ENCODE measurements at places on chromosomes 13 and 19.

DNA sequence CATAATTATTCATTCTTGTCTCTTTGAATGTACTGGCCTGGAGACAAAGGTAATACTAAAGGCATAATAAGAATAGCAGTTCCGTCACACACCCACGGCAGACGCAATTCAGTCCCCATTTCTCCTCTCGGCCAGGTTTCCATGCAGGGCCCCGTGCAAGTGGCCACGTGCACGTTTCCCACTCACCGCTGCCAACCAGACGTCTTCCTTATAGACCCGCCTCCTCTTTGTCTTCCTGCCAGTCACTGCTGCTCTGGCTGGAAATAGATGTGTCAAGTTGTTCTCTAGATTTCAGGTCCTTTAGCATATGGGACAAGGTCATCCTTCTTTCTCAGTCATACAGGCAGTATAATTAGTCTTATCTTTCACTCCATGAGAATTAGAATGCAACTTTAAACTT, 204.3 kb downstream of the SUCLA2 start:
- DNase-seq, result no peak
- no peak overlapping the region for H3K4me3 ChIP-seq
- no peaks in the 10 kb centered on the region for H3K36me3 ChIP-seq
- H3K27ac ChIP-seq, result no peak overlapping the region
- H3K27me3 ChIP-seq, result no peaks in the 10 kb centered on the region
- H3K4me1 ChIP-seq, result no peaks in the 10 kb centered on the region

DNA sequence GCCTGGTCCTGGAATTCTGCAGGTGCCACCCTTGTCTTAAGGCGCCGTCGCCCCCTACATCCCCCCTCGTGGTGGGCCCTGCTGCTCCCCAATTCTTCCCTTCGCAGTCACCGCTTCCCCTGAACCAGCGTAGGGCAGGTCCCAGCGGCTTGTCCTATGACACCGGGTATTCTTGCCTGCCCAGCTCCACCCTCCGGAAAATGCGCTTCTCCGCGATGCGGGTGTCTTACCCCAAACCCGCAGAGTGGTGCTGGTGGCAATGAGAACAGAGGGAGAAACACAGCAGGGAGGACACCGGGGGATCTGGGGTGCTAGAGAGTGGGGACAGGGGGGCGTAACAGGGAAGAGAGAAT, 9.0 kb downstream of the ZNF808 start:
- H3K27me3 ChIP-seq, result no peaks in the 10 kb centered on the region
- H3K4me1 ChIP-seq, result no peaks in the 10 kb centered on the region
- H3K36me3 ChIP-seq, result no peaks in the 10 kb centered on the region
- DNase-seq, result no peak
- no peak overlapping the region for H3K27ac ChIP-seq

DNA sequence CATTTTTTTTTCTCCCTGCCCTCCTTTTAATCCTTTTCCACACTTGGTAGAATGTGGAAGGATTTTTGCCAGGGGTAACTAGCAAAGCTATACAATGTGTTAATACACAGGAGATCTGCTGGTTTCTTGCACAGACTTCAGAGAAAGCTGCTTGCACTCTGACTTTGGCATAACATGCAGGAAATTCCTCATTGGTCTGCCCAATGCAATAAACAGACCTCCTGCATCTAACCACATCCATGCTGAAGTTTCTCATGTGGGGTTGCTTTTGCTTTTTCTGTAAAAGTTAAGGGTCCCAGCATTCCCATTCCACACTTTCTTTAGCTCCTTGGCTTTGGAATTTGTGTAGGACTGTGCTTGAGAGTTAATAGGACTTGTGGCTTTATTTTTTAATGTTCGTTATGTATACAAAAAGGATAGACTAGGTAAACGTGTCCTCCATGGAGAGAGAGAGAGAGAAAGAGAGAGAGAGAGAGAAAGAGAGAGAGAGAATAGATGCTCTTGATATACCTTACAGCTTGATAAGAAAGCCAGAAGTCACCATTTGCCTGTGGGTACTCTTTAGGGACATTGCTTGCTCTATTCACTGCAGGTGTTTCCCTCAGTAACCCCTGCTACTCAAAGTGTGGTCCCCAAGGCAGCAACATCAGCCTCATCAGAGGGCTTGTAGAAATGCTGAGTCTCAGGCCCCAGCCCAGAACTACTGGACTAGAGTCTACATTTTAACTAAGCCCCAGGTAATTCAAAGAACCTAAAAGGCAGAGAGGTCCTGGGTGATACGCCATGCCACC, 170.5 kb downstream of the SHISA2 start:
- DNase-seq, result no peak
- no peaks in the 10 kb centered on the region for H3K27me3 ChIP-seq
- H3K36me3 ChIP-seq, result no peaks in the 10 kb centered on the region
- H3K4me1 ChIP-seq, result no peaks in the 10 kb centered on the region

DNA sequence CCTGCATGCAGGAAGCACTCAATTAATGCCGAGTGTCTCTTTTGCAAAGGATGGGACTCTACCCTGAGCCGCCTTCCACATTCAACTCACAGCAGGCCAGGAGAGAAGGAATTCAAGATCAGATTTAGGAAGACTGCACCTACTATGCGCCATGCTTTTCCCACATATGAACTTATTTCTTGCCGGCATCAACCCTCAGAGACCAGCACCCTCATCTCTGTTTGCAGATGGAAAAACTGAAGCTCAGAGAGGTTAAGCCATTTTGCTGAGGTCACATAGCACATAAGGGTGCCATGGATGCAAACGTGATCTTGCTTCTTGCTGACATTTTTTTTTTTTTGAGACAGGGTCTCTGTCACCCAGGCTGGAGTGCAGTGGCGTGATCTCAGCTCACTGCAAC, 14.2 kb upstream of the SEMA6B start:
- H3K4me3 ChIP-seq, result no peak overlapping the region
- H3K36me3 ChIP-seq, result no peaks in the 10 kb centered on the region
- 0 out of 2 replicates have a peak, but pooled peaks cover 1% of the 10 kb centered on the region for H3K4me1 ChIP-seq
- no peak overlapping the region for H3K27ac ChIP-seq
- no peaks in the 10 kb centered on the region for H3K27me3 ChIP-seq

DNA sequence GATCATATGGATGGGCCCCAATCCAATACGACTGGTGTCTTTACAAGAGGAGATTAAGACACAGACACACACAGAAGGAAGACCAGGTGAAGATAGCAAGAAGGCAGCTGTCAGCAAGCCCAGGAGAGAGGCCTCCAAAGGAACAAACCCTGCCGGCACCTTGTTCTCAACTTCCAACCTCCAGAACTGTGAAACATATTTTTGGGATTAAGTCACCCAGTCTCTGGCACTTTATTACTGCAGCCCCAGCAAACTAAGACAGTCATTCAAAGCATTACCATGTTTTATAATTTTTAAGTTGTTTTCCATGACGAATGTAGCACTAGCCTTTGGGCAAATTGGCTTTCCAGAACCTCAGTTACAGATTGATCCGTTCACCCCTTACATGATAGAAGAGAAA, 11.3 kb downstream of the STARD13 start:
- no peak overlapping the region for H3K4me3 ChIP-seq
- no peaks in the 10 kb centered on the region for H3K36me3 ChIP-seq
- DNase-seq, result no peak

- no peak overlapping the region for H3K4me3 ChIP-seq
- no peaks in the 10 kb centered on the region for H3K27me3 ChIP-seq
- H3K27ac ChIP-seq, result no peak overlapping the region
- peaks cover 8% of the 10 kb centered on the region for H3K36me3 ChIP-seq
- no peak for DNase-seq
Observed at GRCh38 chr13:113617961-113618360, 33.4 kb downstream of the TFDP1 start.

DNA sequence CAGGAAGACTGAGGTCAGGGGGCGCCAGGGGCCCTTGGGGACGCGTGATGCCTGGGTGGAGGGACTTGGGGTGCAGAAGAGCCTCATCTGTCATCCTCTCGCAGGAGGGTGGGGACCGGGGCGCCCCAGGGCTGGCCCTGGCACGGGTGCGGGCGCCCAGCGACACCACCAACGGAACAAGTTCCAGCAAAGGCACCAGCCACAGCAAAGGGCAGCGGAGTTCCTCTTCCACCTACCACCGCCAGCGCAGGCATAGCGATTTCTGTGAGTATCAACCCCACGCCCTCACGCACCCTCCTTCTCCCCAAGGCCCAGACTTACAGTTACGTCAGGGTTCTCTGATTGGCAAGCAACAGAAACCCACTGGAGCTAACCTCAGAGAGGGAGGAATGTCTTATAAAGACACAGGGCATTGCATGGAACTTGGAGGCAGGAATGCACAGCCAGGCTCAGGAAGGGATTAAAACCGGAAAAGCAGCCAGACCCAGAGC, 29.4 kb downstream of the MARK4 start:
- no peak overlapping the region for H3K27ac ChIP-seq
- H3K4me1 ChIP-seq, result no peaks in the 10 kb centered on the region
- no peaks in the 10 kb centered on the region for H3K27me3 ChIP-seq
- H3K4me3 ChIP-seq, result no peak overlapping the region

- peaks cover 4% of the 10 kb centered on the region for H3K4me1 ChIP-seq
- H3K27ac ChIP-seq, result no peak overlapping the region
- H3K4me3 ChIP-seq, result no peak overlapping the region
- peaks cover 35% of the 10 kb centered on the region for H3K27me3 ChIP-seq
- no peaks in the 10 kb centered on the region for H3K36me3 ChIP-seq
Observed at GRCh38 chr19:16328824-16329482, 4.3 kb downstream of the KLF2 start.

- no peak for DNase-seq
- no peak overlapping the region for H3K27ac ChIP-seq
- H3K4me1 ChIP-seq, result peaks cover 5% of the 10 kb centered on the region
- H3K27me3 ChIP-seq, result no peaks in the 10 kb centered on the region
- H3K36me3 ChIP-seq, result no peaks in the 10 kb centered on the region
Observed at GRCh38 chr13:33636955-33637670, 180.8 kb upstream of the RFC3 start.

DNA sequence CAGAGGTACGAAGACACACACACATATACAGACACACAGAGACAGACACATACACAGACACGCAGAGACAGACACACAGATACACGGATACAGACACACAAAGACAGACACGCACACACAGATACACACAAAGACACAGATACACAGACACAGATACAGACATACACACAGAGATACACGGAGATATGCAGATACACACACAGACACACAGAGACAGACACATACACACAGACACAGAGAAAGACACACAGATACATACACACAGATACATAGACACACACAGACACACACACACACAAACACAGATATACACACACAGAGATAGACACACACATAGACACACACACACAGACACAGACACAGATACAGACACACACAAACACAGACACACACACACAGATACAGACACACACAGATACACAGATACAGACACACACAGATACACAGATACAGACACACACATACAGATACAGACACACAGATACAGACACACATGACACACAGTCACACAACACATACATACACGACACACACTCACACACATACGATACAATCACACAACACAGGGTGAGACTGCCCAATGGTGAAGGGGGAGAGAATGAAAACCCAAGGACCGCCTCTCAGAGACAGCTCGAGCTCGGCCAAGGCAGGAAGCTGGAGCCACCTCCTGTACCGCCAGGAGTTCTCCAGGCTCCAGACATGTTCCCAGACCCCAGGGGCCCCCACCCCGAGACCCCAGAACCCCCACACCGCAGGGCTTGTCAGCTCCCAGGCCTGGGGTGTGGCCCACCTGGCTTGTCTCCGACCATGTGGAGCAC, 8.8 kb upstream of the CCER2 start:
- no peaks in the 10 kb centered on the region for H3K4me1 ChIP-seq
- no peak overlapping the region for H3K27ac ChIP-seq
- H3K27me3 ChIP-seq, result no peaks in the 10 kb centered on the region
- no peak for DNase-seq
- peaks cover 24% of the 10 kb centered on the region for H3K36me3 ChIP-seq

DNA sequence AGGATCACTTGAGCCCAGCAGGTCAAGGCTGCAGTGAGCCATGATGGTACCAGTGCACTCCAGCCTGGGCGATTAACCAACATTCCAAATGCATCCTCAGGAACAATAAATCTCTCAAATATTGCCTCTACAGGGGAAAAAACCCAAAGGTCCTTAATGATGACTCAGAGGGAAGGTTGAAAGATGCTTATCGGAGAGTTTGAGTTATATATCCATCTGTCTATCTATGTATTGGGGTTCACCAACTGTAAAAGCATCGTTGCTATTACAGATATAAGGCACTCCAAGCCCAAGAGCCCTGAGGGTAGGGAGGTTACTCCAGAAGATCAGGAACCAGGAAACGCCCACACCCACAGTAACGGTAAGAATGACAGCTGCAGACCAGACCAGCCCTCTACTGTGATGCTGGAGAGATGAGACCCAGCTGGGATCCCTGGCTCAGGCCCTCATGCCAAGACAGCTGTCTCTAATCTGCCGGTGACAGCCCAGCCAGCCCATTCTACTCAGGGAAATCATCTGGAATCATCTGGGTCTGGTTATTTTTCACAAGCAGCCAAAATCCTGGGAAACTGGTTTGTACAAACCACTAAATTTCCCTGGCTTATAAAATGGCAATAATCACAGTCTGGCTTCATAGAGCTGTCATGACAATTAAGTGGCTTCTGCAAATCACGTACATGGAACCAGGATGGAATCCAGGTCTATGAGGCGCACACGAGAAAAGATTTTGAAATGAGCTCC, 23.8 kb downstream of the TEX101 start:
- no peaks in the 10 kb centered on the region for H3K27me3 ChIP-seq
- no peaks in the 10 kb centered on the region for H3K36me3 ChIP-seq
- H3K27ac ChIP-seq, result no peak overlapping the region
- no peak for DNase-seq
- H3K4me1 ChIP-seq, result no peaks in the 10 kb centered on the region

GRCh38 chr19:2215281-2215751, 20.8 kb downstream of the PLEKHJ1 start:
- no peak overlapping the region for H3K27ac ChIP-seq
- DNase-seq, result no peak
- no peaks in the 10 kb centered on the region for H3K4me1 ChIP-seq

DNA sequence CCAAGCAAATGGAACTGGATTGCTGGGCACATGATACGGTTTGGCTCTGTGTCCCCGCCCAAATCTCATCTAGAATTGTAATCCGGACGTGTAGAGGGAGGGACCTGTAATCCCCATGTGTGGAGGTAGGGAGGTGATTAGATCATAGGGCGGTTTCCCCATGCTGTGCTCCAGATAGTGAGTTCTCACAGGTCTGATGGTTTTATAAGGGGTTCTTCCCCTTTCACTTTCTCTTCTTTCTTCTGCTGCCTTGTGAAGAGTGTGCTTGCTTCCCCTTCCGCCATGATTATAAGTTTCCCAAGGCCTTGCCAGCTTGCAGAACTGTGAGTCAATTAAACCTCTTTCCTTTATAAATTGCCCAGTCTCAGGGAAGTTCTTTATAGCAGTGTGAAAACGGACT, 32.6 kb upstream of the MTIF3 start:
- no peaks in the 10 kb centered on the region for H3K27me3 ChIP-seq
- DNase-seq, result no peak
- no peak overlapping the region for H3K27ac ChIP-seq

- no peak overlapping the region for H3K27ac ChIP-seq
- H3K36me3 ChIP-seq, result no peaks in the 10 kb centered on the region
- H3K4me3 ChIP-seq, result no peak overlapping the region
- H3K4me1 ChIP-seq, result peaks cover 12% of the 10 kb centered on the region
- H3K27me3 ChIP-seq, result no peaks in the 10 kb centered on the region
Observed at GRCh38 chr13:35987572-35988513, 143.3 kb downstream of the DCLK1 start.

All from iPS DF 6.9 (cell line).